ENCODE measurements at places on chromosomes 7 and 10. TPM values are rescaled to one million over a fixed set of nuclear protein-coding genes. Genes with fewer than 3 reads are reported as not detected.

DNA sequence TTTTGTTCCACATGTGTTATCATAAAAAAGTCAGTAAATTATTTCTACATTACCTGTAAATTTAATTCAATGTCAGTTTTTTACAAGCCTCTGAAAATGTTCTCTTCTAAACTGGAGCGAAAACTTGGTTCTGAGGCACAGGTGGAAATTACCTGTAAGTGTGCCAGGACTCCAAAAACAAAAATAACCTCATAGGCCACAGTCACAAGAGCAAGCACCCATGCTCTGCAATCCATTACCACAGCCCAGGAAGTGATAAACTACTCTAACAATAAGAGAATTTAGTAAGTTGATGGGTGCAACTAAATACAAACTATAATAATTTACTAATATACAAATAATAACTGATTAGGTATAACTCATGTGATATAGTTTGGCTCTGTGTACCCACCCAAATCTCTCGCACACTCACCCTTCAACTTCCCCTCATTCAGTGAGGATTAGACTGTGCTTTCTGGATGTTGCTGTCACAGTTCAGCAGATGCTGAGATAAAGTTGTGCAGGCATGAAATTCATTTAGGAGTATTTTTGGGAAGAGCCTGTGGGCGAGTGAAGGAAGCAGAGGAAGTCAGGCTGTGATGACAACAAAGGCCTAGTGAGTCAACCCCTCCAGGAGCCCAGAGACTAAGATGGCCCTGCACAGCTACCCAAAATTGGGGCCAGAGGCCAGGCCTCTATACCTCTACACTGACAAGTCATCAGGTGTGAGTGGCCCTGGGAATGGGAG lies 16.3 kb upstream of the GIMAP6 start:
- DNase-seq: no peak
- no peak overlapping the region for H3K4me3 ChIP-seq
- H3K4me1 ChIP-seq: no peaks in the 10 kb centered on the region
- H3K27me3 ChIP-seq: peaks cover under 1% of the 10 kb centered on the region

DNA sequence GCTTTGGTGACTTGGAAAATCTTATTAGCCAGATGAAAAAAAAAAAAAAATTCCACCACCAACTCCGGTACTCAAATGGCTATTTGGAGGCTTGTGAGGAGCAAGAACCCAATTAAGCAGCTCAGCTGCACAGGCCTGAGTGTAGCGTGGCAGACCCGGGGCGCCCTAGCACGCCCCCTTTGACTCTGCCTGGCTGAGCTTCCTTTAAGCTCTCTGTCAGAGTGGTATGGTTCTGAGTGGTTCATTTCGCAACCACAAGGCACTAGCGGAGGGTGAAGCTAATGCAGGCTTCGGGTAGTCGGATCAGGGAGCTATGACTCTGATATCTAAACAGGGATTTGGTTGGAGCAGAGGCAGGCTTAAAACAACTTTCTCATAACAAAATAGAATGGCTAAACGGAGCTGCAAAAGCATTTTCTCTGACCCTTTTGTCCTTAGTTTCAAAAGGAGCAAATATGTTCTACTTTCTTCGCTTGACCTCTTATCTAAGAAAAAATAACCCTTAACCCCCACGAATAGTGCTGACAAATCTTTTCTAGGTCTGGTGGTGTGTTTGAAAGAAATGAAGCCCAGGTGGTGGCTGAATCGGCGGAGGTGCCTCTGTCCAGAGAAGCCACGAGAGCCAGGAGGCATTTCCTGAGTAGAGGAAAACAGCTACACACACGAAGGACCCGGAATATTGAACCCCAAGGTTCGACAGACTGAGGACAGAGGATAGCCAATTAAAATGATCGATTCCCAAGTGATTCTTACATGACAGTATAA lies 285.4 kb upstream of the GLI3 start:
- DNase-seq: peak; percentile 85
- H3K27me3 ChIP-seq: no peaks in the 10 kb centered on the region
- peak overlapping the region; percentile 43 for H3K27ac ChIP-seq
- no peak overlapping the region for H3K4me3 ChIP-seq
- no peaks in the 10 kb centered on the region for H3K36me3 ChIP-seq
- H3K4me1 ChIP-seq: peaks cover 20% of the 10 kb centered on the region

- H3K27ac ChIP-seq: no peak overlapping the region
- no peaks in the 10 kb centered on the region for H3K27me3 ChIP-seq
- DNase-seq: peak; percentile 5
- no peaks in the 10 kb centered on the region for H3K36me3 ChIP-seq
- no peak overlapping the region for H3K4me3 ChIP-seq
- peaks cover 29% of the 10 kb centered on the region for H3K4me1 ChIP-seq
These were observed 38.1 kb upstream of the SEMA3A start for GRCh38 chr7:84232646-84233045.

The CCL24 gene
- not detected for total RNA-seq

The GRID1 gene
- 0.31 TPM for total RNA-seq

- no peak overlapping the region for H3K27ac ChIP-seq
- no peak for DNase-seq
- no peaks in the 10 kb centered on the region for H3K27me3 ChIP-seq
- H3K4me3 ChIP-seq: peak overlapping the region; percentile 83
These were observed 2.0 kb downstream of the ANLN start for GRCh38 chr7:36391436-36392198.

DNA sequence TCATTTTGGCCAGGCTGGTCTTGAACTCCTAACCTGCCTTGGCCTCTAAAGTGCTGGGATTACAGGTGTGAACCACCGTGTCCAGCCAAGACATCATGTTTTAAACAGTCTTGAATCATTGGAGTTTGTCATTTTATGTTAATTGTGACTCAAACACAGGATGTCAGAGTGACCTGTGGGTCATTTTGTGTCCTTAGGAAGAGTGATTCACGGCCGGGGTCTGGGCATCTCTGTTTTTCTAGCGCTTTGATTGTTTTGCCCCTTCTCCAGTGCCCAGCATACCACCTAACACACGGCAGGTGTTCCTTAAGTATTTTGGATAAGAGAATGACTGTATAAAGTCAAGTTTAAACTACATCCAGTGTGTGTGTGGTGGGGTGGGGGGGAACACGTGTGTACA lies 183.7 kb upstream of the KLF6 start:
- H3K36me3 ChIP-seq: no peaks in the 10 kb centered on the region
- no peak for DNase-seq
- no peak overlapping the region for H3K27ac ChIP-seq
- no peaks in the 10 kb centered on the region for H3K27me3 ChIP-seq
- H3K4me3 ChIP-seq: no peak overlapping the region
- H3K4me1 ChIP-seq: peaks cover 8% of the 10 kb centered on the region

The BAIAP2L1 gene
- total RNA-seq: 35.1 TPM

The CLDN3 gene
- total RNA-seq: 14.2 TPM

The ENO4 gene
- total RNA-seq: 0.84 TPM

The SYT15B gene
- total RNA-seq: not detected

- no peaks in the 10 kb centered on the region for H3K27me3 ChIP-seq
- DNase-seq: no peak
- H3K36me3 ChIP-seq: no peaks in the 10 kb centered on the region
- no peak overlapping the region for H3K27ac ChIP-seq
- peaks cover 20% of the 10 kb centered on the region for H3K4me1 ChIP-seq
These were observed 35.0 kb downstream of the ZFAND2A start for GRCh38 chr7:1124816-1125602.

Data from neural progenitor cell (in vitro differentiated cells).